ENCODE measurements at places on chromosomes 12 and 14.

GRCh38 chr12:119914666-119915065 is 37.5 kb upstream of the CIT start:
- no peak for DNase-seq

GRCh38 chr12:87933991-87934390 is 95.2 kb downstream of the C12orf50 start:
- DNase-seq: no peak

DNA sequence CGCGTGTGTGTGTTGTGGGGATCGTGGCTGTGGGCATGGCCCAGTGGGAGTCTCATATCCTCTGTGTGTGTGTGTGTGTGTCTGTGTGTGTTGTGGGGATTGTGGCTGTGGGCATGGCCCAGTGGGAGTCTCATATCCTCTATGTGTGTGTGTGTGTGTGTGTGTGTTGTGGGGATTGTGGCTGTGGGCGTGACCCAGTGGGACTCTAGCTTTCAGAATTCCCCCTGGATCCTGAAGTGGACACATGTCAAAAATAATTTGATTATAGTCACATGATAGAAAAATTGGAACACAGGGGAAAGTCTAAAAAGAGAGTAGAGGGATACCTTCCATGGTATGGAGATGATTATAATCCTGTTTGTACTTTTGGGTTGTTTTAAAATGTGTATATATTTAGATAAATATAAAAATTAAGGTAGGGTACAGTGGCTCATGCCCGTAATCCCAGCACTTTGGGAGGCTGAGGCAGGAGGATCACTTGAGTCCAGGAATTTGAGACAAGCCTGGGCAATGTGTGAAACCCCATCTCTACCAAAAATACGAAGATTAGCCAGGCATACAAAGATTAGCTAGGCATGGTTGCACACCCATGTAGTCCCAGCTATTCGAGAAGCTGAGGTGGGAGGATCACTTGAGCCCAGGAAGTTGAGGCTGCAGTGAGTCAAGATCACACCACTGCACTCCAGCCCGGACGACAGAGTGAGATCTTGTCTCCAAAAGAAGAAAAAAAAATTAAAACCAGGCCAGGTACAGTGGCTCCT is 11.0 kb downstream of the PAPLN start:
- no peak for DNase-seq

DNA sequence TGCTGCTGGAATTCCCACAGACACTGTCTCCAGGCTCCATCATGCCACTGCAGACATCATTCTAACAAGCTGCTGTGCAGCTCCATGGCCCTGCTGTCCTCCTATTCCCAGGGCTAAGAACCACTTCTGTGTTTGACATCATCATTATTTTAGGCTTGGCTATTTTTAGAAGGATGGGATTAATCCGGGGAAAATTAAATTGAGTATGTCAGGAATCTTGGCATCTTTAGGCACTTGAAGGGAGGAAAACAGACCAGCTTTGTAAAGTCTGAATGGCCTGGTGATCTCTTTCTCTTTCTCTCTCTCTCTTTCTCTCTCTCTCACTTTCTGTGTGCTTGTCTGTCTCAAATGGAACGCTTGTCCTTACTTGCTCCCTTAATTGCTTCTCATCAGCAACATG is 568.3 kb upstream of the FLRT2 start:
- no peak for DNase-seq

DNA sequence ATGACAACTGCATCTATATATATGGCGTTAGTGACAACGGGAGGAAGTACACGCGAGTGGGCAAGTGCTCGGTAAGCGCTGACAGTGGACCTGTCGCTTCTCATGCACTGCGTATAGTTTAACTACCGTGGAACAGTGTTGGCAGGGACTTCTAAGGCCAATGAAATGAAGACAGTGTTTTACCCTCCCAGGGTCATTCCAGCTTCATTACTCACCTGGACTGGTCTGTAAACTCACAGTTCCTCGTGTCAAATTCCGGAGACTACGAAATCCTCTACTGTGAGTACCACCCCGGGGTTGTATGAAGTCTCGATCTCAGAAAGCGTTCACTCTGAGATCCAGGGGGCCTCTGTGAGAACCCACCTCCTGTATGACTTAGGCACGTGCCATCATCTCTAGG is 129.2 kb upstream of the EVL start:
- DNase-seq: no peak

DNA sequence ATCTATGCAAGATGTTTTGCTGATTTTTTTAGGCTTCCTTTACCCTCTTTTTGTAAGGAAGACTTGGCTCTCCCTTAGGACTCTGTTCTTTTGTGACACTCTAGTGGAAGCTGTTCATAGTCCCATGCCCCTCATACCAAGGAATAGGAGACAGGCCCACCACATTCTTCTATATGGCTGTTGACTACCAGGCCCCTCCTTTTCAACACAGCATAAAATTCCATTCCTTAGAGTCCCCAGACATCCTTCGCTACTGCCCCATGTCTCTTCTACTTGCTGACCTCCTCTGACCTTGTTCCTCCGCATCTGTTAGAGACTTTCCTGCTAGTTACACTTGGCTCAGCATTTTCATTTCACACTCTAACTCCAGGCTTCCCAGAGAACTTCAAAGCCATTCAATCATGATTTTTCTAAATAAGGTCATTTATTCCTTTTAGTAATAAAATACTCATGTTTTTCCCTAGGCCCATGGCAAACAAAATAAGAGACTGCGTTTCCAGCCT is 9.7 kb downstream of the PIK3C2G start:
- no peak for DNase-seq

GRCh38 chr14:31978423-31978822 is 98.7 kb upstream of the ARHGAP5 start:
- DNase-seq: no peak

DNA sequence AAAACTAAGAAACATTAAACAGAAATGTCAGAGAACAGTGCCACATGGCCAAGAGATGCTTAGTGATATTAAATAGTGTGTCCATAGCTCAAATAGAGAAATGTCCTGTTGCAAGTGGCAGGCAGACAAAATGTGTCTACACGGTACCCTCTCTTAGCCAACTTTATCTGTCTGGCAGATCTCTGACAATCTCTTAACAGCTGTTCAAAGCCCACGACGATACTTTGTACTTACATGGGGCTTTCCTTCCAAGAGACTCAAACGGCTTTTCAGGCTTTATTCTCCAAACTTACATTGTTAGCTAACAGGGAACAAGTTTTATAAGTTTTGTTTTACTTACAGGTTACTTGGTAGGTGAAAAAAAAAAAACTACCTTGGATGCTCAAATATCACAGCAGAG is 45.6 kb downstream of the ARMH4 start:
- DNase-seq: no peak

GRCh38 chr12:114434341-114434740 is 28.4 kb upstream of the TBX5 start:
- no peak for DNase-seq

- no peak for DNase-seq
Observed at GRCh38 chr14:23172096-23172495, 11.4 kb downstream of the SLC7A8 start.

GRCh38 chr14:29220072-29220471 is 453.5 kb downstream of the FOXG1 start:
- no peak for DNase-seq

DNA sequence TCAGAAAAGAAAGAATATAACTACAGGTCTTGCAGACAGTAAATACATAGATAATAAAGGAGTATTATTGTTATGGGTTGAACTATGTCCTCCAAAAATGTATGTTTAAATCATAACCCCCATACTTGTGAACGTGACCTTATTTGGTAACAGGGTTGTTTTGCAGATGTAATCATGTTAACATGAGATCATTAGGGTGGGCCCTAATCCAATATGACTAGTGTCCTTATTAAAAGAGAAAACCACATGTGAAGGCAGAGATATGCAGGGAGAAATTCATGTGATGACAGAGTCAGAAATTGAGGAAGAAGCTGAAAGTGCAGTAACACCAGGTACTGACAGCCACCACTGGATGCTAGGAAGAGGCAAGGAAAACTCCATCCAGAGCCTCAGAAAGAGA is 29.0 kb downstream of the MAGOHB start:
- DNase-seq: no peak

- DNase-seq: no peak
Observed at GRCh38 chr14:71621980-71622605, 310.1 kb upstream of the RGS6 start.

DNA sequence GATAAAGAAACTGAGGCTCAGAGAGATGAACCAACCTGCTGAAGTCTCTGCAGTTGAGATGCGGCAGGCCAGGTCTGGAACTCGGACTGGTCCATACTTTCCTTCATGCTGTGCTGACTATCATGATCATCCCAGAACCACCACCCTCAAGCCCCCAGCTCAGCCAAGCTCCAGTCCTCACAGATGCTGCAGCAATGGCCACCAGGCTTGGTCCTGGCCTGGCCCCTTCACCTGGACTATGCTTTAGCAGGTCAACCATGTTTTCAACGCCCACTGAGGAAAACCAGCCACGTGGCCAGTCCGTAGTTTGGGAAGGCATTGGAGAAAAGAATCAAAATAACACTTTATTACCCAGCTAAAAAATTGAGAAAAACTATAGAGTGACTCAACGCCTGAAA is 1.4 kb downstream of the GPR68 start:
- DNase-seq: no peak

DNA sequence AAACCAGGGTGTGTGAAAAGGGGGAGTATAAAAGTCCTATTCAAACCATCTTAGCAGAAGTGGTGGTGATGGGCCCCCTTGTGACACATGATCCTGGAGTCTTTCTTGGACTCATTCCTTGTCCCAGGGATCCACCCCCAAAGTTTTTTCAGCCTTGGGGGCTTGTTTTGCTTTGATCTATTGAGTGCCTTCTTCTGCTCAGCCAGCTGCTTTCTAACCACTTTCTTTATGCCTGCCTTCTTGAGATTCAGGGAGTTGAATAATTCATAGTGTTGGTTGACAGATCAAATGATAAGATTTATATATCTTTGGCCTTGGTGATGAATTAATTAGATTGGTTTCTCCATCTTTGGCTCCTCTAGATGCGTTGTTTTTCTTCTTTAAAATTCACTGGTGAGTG is 926.7 kb downstream of the DIO2 start:
- no peak for DNase-seq

- DNase-seq: no peak
Observed at GRCh38 chr12:74776378-74776777, 238.7 kb downstream of the ATXN7L3B start.

GRCh38 chr12:108082485-108082884 is 46.6 kb upstream of the WSCD2 start:
- DNase-seq: no peak

GRCh38 chr12:91613223-91613779 is 430.7 kb upstream of the DCN start:
- DNase-seq: no peak

GRCh38 chr12:52168019-52168717 is 23.6 kb downstream of the KRT80 start:
- no peak for DNase-seq

- DNase-seq: peak; percentile 10
Observed at GRCh38 chr12:58425481-58426392, 484.4 kb downstream of the ATP23 start.
